Stimulated activated CD4-positive, alpha-beta T cell treated with anti-CD3 and anti-CD28 coated beads, Interleukin-1b, Interleukin-23, amount 100 ng/mL, for 1 hour (primary cell): ENCODE measurements at places on chromosomes 12 and 14.

- no peak for DNase-seq
Measured at GRCh38 chr12:40310211-40310610, 85.4 kb downstream of the LRRK2 start.

DNA sequence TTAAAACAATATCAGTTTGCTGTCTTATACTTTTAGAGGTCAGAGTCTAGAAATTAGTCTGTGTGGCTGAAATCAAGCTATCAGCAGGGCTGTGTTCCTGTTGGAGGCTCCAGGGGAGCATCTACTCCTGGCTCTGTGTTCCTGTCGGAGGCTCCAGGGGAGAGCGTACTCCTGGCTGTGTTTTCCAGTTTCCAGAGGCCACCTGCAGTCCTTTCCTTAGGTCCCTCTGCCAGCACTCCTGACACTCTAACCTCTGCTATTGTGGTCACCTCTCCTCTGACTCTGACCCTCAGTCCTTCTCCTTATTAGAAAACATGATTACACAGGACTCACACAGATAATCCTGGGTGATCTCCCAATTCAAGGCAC, 1140.7 kb upstream of the TMEM132C start:
- DNase-seq = no peak

DNA sequence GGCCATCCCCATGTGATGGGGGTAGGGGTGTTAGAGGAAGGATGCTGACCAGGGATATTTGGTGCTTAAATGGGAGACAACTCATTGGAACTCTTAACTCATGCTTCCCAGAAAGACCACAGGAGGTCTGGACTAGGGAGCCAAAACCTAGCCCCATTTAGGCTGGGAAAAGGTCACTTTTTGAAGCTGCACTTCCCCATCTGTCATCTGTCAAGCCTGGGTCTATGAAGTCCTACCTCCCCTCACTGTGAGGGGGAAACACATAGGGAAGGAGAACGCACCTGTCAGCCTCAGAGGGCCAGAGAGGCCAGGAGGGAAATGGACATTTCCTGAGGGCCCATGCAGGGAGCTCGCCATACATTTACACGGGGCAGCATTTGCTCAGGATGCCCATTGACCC, 321.0 kb downstream of the BCL11B start:
- DNase-seq = no peak

- peak; percentile 52 for DNase-seq
Measured at GRCh38 chr14:97456958-97457357, 659.8 kb downstream of the VRK1 start.

- DNase-seq = peak; percentile 14
Measured at GRCh38 chr12:14384783-14385638, 19.5 kb downstream of the ATF7IP start.

GRCh38 chr12:90938451-90938850, 16.5 kb downstream of the CCER1 start:
- DNase-seq = no peak

GRCh38 chr14:95077345-95077744, 80.0 kb downstream of the DICER1 start:
- no peak for DNase-seq

- no peak for DNase-seq
Measured at GRCh38 chr12:124545508-124546418, 21.6 kb downstream of the NCOR2 start.

GRCh38 chr12:117300174-117300573, 61.3 kb downstream of the NOS1 start:
- DNase-seq = no peak

GRCh38 chr12:67222302-67222701, 46.9 kb upstream of the CAND1 start:
- no peak for DNase-seq

DNA sequence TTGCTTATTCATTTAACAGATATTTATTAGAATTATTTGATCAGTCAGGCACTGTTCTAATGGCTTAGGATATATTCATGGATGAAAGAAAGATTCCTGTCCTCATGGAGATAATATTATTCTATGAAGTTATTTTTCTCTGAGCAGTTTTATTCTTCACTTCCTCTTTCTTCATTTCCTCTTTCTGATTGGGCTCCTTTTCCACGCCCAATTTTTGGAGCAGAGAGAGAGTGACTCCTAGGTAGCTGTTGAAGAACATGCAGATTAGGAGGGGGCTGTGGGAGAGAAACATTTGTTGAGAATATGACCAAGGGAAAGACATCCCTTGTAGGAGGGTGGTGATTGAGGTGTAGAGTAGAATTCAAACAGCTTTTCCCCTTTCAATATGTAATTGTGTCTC, 6.0 kb upstream of the YARS2 start:
- DNase-seq = no peak

GRCh38 chr12:77189458-77189857, 124.1 kb upstream of the E2F7 start:
- DNase-seq = no peak

- DNase-seq = no peak
Measured at GRCh38 chr14:34837801-34838322, 37.3 kb downstream of the BAZ1A start.

GRCh38 chr14:61526405-61527312, 168.7 kb upstream of the HIF1A start:
- DNase-seq = no peak
